ENCODE measurements at places on chromosomes 1 and 21. TPM values are rescaled to one million over a fixed set of nuclear protein-coding genes. Genes with fewer than 3 reads are reported as not detected.

IL24 gene
- not detected for total RNA-seq

C8B gene
- not detected for total RNA-seq

SASS6 gene
- total RNA-seq = 2.1 TPM

LCE1F gene
- not detected for total RNA-seq

CELA2A gene
- total RNA-seq = 21,046 TPM

DNA sequence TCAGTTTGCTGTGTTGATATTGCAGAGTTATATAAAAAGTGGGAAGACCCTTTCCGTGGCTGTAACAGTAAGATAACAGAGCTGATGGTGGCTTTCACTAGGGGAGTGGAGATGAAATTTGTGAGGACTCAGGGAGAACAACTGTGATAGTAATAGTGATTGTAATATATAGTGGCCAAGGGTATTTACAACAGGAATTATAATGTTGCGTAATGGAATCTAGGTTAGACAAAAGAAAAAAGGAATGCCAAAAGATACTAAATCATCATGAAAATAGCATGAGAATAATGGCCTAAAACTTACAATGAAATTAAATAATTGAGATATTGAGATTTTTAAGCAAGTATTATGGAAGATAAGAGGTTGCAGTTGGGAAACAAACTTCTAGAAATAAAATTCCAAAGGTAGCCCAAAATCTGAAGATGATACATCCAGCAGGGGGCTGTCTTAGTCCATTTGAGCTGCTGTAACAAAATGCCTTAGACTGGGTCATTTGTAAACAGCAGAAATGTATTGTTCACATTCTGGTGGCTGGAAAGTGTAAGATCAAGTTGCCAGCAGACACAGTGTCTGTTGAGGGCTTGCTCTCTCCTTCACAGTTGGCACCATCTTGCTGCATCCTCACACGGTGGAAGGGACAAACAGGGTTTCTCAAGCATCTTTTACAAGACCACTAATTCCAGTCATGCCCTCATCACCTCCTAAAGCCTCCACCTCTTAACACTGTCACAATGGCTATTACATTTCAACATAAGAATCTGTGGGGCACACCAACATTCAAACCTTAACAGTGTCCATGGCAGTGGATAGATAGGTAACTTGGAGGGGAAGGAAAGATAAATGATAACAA is 711.2 kb downstream of the MRPL39 start:
- no peaks in the 10 kb centered on the region for H3K27me3 ChIP-seq
- no peaks in the 10 kb centered on the region for H3K4me1 ChIP-seq
- no peak overlapping the region for H3K27ac ChIP-seq
- H3K4me3 ChIP-seq = no peak overlapping the region

DNA sequence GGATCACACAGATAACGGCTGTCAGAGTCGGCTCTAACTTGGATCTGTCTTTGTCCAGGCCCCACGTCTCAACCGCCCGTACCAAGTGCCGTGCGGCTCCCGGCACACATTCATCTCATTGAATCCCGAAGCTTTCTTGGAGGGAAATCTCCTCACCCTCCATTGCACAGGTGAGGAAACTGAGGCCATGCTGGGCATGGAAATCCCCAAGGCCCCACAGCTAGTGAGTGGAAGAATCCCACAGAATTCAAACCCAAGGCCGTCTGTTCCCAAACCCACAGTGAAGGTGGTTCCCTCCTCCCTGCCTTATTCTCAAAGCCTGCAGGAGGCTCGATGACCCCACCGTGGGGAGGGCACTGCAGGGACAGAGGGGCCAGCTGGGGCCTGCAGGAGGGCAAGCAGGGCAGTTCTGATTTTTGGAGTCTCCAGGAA is 437.9 kb downstream of the MATN1 start:
- no peaks in the 10 kb centered on the region for H3K27me3 ChIP-seq
- H3K27ac ChIP-seq = no peak overlapping the region
- H3K4me3 ChIP-seq = no peak overlapping the region
- H3K36me3 ChIP-seq = no peaks in the 10 kb centered on the region
- no peak for DNase-seq
- H3K4me1 ChIP-seq = no peaks in the 10 kb centered on the region

DNA sequence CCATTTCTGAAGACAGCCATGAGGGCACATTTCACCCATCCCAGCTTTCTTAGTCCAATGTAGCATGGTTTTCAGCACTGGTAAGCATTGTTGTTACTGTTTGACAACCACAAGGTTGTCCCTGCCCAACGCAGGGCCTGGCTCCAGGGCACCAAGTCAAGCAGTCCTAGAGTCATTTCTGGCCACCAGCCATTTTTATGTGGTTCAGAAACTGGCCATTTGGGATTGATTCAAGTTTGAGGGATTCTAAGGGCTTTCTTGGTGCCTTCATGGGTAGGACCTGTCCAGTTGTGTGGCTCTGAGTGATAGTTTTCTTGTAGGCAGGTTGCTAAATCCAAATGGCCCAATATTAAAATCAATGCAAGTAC is 535.4 kb upstream of the USP24 start:
- no peaks in the 10 kb centered on the region for H3K36me3 ChIP-seq
- no peak for DNase-seq
- H3K4me1 ChIP-seq = no peaks in the 10 kb centered on the region
- H3K27me3 ChIP-seq = no peaks in the 10 kb centered on the region
- no peak overlapping the region for H3K27ac ChIP-seq

- no peak for DNase-seq
- no peaks in the 10 kb centered on the region for H3K36me3 ChIP-seq
- H3K4me1 ChIP-seq = no peaks in the 10 kb centered on the region
- H3K4me3 ChIP-seq = no peak overlapping the region
These were observed 69.9 kb downstream of the TNFSF4 start for GRCh38 chr1:173137107-173137706.

- no peak overlapping the region for H3K27ac ChIP-seq
- DNase-seq = no peak
- no peak overlapping the region for H3K4me3 ChIP-seq
- H3K36me3 ChIP-seq = no peaks in the 10 kb centered on the region
- H3K4me1 ChIP-seq = peaks cover 9% of the 10 kb centered on the region
These were observed 81.2 kb upstream of the F3 start for GRCh38 chr1:94622757-94623156.

DNA sequence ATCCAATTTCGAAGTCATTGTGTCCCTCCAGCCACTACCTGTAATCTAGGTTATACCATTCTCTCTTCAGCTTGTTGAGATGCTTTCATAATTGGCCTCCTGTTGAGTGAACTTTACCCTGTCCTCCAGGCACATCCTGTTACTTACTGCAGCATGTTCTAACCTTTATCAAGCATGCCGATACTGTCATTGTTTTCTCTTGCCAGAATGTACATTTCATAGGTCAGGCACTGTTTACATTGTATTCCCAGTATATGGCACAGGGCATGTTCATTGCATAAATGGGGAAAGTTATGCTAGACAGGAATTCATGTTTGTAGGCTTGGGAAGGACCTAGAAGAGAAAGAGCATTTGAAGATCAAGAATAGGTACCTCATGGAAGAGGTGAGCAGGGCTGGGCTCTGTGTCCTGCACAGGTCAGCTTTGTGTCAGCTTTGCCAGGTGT is 10.2 kb downstream of the CXADR start:
- H3K27ac ChIP-seq = no peak overlapping the region
- DNase-seq = no peak
- H3K4me1 ChIP-seq = peaks cover 28% of the 10 kb centered on the region
- H3K36me3 ChIP-seq = no peaks in the 10 kb centered on the region
- H3K4me3 ChIP-seq = no peak overlapping the region

GRCh38 chr1:46575778-46576177 is 24.3 kb upstream of the KNCN start:
- H3K36me3 ChIP-seq = peaks cover 12% of the 10 kb centered on the region
- H3K27me3 ChIP-seq = no peaks in the 10 kb centered on the region
- no peak overlapping the region for H3K27ac ChIP-seq
- H3K4me1 ChIP-seq = peaks cover 17% of the 10 kb centered on the region
- H3K4me3 ChIP-seq = no peak overlapping the region
- DNase-seq = no peak

- DNase-seq = no peak
- no peaks in the 10 kb centered on the region for H3K27me3 ChIP-seq
These were observed 111.6 kb upstream of the FGGY start for GRCh38 chr1:59185163-59185860.

GRCh38 chr1:9960706-9961562 is 17.7 kb downstream of the NMNAT1 start:
- DNase-seq = no peak

- no peak for DNase-seq
- H3K27ac ChIP-seq = no peak overlapping the region
- no peak overlapping the region for H3K4me3 ChIP-seq
- H3K27me3 ChIP-seq = no peaks in the 10 kb centered on the region
- H3K36me3 ChIP-seq = no peaks in the 10 kb centered on the region
These were observed 268.6 kb downstream of the SETD4 start for GRCh38 chr21:35791541-35792325.

- no peaks in the 10 kb centered on the region for H3K27me3 ChIP-seq
- H3K4me1 ChIP-seq = peaks cover 6% of the 10 kb centered on the region
- no peak for DNase-seq
- no peak overlapping the region for H3K4me3 ChIP-seq
These were observed 165.0 kb upstream of the IRF2BP2 start for GRCh38 chr1:234774971-234775370.
